ENCODE measurements at places on chromosomes 7 and 10.

DNA sequence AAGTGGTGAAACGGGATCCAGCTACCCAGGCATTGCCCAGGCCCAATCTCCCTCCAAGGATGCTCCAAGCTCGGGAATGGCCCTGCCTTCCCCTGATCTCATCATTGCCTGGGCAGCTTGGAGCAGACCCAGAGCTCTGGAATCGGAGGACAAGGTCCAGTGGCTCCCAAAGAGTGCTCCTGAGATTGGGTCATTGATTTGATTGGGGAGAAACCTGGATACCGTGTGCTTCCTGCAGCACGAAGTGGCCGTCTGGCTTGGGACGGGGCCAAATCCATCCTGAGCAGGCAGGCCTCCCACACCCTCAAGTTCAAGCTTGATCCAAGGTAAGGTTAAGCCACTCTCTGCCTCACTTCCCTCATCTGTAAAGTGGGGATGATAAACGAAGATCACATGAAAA, 69.9 kb downstream of the OAT start:
- no peak for DNase-seq

- no peak for DNase-seq
These were observed 269.6 kb downstream of the MDFIC start for GRCh38 chr7:115191526-115191925.

- DNase-seq, result no peak
These were observed 2.7 kb upstream of the PRXL2A start for GRCh38 chr10:80405626-80406025.

DNA sequence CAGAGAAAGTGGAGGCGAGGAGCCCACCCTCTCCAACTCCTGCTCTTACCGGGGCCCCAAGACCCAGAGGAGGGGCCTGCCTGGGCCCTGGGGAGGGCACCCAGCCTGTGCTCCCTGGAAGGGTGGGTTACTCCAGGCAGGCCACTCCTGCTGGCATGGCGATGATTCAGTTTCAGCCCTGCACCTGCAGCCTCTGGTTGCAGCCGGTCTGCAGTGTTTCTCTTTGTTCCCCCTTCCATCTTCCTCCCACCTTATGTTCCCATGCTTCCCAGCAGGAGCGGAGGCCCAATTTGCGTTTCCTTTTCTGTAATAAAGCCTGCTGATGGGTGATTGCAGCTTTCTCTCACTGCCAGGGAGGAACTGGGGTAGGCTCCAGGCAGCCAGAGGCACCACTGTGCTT, 53.2 kb upstream of the FAM20C start:
- DNase-seq, result no peak

DNA sequence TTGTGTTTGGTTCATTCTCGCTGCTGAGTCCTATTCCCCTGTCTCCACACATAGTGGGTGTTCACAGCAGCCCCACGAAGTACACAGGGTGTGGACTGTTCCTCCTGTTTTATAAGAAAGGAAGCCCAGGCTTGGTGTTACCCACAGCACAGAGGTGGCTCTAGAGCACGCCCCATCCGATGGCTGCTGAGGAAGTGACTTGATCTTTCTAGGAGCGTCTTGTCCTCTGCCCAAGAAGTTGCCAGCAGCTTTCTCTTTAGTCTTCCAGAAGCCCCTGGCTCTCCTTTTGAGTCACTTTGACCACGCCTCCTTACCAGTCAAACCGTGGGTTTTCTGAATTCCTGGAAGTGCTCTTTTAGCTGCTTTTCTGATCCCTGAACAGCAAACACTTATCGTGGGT, 94.0 kb downstream of the GRK5 start:
- DNase-seq, result peak; percentile 61

GRCh38 chr10:117540640-117541404, 1.7 kb upstream of the EMX2 start:
- no peak for DNase-seq

DNA sequence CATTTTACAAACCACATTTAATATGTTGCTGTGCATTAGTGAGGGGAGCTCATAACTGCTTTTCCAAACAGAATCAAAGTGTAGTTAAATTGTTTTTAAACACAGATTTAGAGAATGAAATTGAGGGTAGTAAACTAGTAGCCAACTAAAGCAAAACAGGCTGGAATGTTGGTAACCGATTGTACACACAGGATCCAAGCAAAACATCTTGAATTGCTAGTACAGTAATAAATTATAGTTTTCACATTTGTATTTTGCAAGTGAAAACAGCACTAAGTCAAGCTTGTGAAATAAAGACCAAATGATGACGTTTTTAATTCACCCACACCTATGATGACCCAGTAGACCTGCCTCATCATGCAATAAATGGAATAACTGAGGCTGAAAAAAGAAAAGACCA, 198.3 kb downstream of the HDAC9 start:
- DNase-seq, result no peak

GRCh38 chr10:5585517-5586206, 60.9 kb downstream of the CALML3 start:
- DNase-seq, result no peak

- DNase-seq, result no peak
These were observed 74.4 kb downstream of the GLCCI1 start for GRCh38 chr7:8042796-8043535.

- DNase-seq, result no peak
These were observed 1.2 kb downstream of the STRIP2 start for GRCh38 chr7:129435414-129435829.

GRCh38 chr7:43647339-43647672, 64.4 kb downstream of the STK17A start:
- no peak for DNase-seq

DNA sequence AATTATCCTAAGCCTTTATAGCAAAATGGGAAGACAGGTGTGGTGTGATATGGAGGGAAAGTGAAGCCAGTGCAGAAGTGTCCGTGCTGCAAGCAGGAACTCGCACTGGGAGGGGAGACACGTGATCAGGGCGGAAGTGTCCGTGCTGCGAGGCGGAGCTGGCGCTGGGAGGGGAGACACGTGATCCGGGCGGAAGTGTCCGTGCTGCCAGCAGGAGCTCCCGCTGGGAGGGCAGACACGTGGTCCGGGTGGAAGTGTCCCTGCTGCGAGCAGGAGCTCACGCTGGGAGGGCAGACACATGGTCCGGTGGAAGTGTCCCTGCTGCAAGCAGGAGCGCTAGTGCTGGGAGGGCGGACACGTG, 40.5 kb upstream of the PRKAR1B start:
- DNase-seq, result no peak

- DNase-seq, result no peak
These were observed 55.8 kb upstream of the KIF5B start for GRCh38 chr10:32112055-32112454.

- peak; percentile 73 for DNase-seq
These were observed 569 bp downstream of the ZNF316 start for GRCh38 chr7:6637544-6638229.

DNA sequence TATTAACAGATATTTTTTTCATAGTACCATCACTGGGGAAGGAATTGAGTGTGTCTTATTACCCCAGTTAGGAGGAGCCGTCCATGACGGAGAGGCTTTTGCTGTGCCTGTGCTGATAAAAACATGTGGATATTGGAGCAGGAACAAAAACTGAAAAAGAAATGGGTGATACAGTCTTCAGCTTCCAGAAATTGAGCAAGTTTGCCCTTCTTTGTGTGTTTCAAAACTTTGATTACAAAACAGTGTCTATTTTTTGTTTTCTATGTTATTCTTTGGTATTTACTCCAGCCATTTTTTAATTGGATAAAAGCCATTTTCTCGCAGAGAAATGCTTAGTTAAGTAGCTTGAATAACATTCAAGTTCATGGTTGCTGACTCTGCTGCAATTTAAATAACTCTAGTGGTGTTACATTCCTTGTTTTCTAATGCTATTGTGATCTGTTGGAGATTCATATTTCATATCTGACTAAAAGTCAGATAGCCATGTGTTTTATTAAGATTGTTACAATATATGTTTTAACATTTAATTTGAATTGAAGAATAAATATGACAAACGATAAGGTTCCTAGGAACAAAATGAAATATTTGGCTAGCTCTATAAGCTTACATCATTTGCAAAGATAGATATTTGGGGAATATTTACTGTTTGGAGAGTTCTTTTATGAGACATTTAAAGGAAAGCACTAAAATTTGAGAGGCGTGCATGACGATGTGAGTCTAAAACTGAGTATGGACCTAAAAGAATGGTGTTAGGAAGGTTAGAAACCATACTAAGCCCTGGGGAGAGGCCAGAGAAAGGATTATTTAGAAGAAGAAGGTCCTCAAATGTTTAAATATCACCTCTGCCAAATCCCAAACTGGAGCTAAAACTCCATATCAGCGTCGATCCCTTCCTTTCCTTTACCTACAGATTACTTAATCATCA, 747.3 kb upstream of the CELF2 start:
- DNase-seq, result no peak

GRCh38 chr7:41107330-41107937, 595.5 kb downstream of the INHBA start:
- DNase-seq, result no peak

DNA sequence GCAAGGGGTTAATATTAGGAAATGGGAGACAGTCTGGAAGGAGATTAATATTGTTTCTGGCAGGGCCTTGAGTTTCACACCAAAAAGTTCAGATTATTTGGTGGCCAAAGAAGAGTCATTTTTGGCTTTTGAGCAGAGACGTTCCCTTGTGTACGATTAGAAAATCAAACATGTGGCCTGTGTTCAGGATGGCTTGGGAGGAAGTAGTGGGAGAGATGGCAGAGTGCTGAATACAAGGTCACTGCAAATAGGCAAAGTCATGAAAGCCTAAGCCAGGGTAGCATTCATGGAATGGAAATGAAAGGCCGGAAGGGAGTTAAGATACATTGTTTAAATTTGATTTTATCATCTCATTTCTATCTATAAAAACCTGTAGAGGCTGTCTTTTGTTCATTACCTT, 9.5 kb upstream of the GGCT start:
- DNase-seq, result no peak

DNA sequence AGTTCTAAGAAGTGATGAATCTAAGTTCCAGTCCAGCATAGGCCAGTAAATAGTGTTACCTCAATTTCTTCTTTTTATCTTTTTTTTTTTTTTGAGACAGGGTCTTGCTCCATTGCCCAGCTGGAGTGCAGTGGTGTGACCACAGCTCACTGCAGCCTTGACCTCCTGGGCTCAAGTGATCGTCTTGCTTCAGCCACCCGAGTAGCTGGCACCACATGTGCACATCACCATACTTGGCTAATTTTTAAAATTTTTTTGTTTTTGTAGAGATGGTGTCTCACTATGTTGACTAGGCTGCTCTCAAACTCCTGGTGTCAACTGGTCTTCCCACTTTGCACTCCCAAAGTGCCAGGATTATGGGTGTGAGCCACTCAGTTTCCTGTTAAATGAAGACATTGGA, 126.6 kb upstream of the LYZL2 start:
- DNase-seq, result no peak

- no peak for DNase-seq
These were observed 108.7 kb downstream of the NEURL1 start for GRCh38 chr10:103602028-103602851.

DNA sequence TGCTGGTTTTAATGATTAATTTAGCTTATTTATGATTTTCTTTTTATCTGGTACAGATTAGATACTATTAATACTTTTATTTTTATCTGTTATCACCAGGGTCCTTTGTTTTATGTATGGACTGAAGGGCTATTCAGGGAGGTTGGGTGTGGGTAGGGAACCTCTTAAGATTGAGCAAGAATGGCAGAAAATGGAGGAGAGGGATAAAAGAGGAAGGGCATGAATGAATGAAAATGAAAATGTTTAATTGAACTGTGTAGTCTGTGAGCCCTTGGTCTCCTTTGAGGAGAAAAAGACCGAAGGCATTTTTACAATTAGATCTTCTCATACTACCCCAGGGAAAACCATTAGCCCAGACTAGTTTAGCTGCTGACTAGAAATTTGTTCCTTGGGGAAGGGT, 93.1 kb downstream of the CDK14 start:
- DNase-seq, result no peak

DNA sequence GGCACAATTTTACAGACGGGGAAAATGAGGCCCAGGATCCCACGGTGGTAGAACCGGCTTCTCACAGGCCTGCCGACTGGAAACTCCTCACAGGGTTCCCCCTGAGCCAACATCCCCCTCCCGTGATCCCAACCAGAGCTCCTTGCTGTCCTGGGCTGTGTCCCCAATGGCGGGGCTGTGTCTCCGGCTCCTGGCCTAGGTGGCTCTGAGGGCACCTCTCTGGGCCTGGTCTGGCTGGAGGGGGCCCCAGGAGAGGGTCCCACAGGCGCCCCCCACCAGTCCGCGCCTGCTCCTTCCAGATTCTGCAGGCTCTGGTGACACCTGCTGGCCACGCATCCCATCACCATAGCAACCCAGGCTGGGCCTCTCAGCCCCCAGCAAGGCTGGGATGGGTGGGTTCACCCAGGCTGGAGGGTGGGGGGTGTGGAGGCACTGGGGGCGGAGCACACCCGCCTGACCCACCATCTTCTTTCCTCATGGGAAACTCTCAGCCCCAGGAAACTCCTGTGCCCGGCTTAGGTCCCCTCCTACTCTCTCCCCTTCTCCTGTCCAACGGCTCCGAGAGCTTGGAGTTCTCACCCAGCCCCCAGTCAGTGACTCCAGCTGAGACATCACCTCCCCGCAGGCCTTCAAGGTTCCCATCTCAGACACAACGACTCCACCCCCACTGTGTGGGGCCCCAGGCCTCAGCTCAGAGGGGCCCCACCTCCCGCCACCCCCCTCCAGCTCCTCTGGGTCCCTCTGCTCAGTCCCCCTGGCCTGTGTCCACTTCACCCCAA, 27.1 kb upstream of the TNRC18 start:
- DNase-seq, result peak; percentile 39

GRCh38 chr10:80896959-80897358, 359.3 kb downstream of the SH2D4B start:
- DNase-seq, result no peak

DNA sequence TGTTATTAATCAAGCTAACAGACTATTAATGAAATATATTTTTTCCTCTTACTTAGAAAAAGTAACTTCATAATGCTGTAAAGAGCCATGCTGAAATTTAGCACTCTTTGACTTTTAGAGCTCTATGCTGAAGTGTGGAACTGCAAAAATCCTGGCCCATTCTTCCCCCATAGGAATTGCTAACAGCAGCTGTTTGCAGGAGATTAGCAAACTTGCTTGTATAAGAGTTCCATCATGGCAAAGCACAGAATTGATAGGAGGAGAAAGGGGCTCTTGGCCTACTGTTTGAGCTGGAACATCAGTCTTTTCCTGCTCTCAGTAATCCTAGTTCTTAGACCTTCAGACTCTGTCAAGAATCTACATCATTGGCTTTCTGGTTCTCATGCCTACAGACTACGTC, 18.3 kb upstream of the GNAT3 start:
- no peak for DNase-seq

- DNase-seq, result no peak
These were observed 5.4 kb upstream of the FAM170B start for GRCh38 chr10:49139028-49139845.

GRCh38 chr7:148773334-148773733, 74.6 kb downstream of the CUL1 start:
- DNase-seq, result peak; percentile 27

- DNase-seq, result no peak
These were observed 262.6 kb upstream of the NEBL start for GRCh38 chr10:21159669-21160068.

GRCh38 chr7:157576415-157576814, 239.6 kb downstream of the DNAJB6 start:
- peak; percentile 84 for DNase-seq

GRCh38 chr10:60735244-60735643, 43.0 kb upstream of the CDK1 start:
- no peak for DNase-seq

GRCh38 chr7:55556492-55556891, 15.8 kb downstream of the VOPP1 start:
- no peak for DNase-seq

Measured in CD4-positive, alpha-beta T cell treated with Interferon gamma for 1 hour (primary cell).